ENCODE measurements at places on chromosomes 5 and 9.

- no peak for DNase-seq
Measured at GRCh38 chr9:91208419-91208745, 153.3 kb downstream of the AUH start.

- no peak for DNase-seq
Measured at GRCh38 chr5:116467465-116467843, 107.2 kb downstream of the SEMA6A start.

DNA sequence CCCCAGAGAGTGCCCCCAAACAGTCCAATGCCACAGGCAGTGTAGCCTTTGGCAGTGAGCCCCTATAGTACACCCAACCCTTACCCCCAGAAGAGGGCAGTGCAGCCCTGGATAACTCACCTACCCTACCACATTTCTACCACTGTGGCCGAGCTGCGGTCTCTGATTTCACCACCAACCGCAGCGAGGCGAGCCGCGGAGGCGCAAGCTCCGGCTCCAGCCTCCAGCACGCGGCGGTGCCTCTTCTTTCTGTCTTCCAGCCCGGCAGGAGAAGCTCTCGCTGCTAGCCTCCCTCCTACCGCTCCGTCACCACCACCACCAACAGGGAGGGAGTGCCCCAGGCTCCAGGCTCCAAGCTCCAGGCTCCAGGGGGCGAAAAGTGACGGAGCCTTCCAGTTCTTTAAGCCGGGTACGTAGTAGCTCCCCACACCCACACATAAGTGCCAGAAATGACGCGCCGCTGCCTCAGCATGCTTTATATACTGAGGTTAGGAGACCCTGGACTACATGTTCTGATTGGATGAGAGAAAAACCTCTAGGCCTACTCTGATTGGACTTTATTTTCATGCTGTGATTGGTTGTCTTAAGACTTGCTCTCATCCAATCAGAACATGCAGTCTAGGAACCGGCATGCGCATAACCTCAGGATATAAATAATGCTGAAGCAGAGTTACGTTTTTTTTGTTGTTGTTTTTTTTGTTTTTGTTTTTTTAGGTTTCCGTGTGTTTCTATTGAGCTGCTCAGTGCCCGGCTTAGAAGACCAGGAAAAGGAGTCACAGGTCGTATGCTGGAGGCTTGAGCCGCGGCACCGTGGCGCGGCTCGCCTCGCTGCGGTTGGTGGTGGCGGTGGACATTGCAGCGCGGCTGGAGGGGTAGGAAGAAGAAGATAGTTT lies at the start of gene PCAT7:
Gene PCAT7, plus strand, starts transcription at position 645 of the 893 bp plus-strand sequence.
- peak; percentile 92 for DNase-seq

GRCh38 chr9:36900136-36900855 lies 133.8 kb downstream of the PAX5 start:
- DNase-seq = no peak

DNA sequence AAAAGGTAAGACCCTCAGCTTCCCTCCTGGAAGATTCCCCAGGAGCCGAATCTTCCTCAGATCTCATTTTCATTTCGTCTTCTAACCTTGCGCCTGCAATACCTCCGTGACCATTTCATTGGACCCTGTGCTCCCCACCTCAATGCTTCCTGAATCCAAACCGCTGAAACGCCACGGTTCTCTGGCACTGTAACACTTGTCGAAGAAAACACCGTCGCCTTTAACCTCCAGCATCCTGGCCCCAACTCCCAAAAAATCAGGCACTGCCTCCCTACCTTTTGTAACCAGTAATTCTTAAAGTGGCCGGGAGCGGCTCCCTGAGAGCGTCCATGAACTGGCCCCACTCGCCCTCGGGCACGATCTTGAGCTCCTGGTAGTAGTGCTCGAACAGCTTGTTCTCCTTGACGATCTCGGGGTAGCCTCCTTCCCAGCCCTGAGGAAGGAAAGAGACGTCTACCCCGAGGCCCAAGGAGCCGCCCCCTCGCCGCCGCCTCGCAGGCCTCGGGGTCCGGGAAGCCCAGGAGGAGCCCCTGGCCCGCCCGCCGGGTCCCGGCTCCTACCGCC lies 438 bp downstream of the NSUN2 start:
- DNase-seq = peak; percentile 35

GRCh38 chr5:19987612-19988361 lies at the start of gene CDH18:
CDH18 (minus strand) TSS chr5:19988200; CDS start chr5:19838986, 149,214 bp downstream.
- DNase-seq = peak; percentile 80

DNA sequence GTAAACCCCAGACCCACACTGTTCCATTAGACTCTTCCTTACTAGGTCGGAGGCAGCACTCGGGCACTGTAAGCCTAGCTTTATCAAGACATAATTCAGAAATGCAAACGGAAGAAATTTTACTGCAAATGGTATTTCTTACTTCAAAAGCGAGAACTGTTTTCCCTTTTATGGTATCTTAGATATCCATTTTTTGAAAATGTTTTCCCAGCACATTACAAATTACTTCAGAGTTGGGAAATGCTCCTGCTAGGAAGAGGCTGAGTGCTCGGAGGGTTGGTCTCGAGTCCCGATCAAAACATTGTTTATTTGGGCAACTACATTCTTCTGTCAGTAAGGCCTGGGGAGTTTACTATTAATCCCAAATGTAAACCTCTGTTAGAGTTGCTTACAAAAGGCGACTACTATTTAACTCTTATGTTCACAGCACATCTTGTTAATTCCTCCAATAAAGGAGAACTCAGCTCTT lies 332.9 kb downstream of the CWC27 start:
- DNase-seq = no peak

- no peak for DNase-seq
Measured at GRCh38 chr5:2711446-2712425, 39.7 kb downstream of the IRX2 start.

GRCh38 chr5:143516249-143516648 lies 112.8 kb upstream of the NR3C1 start:
- no peak for DNase-seq

DNA sequence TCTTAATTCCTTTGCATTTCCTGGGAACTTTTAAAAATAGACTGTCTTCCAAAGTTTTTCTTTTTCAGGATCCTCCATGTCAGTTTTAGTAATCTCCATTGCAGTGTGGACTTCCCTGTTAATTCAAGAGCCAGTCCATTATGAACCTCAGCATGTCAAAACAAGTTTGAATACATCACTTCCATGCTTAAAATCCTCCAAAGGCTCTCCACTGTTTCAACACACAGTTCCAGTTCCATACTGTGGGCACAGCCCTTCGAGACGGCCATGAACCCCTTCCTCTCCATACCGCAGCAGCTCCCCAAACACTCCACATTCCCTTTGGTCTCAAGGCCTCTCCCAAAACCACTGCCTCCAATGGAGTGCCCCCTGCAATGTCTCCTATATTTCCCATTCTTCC lies 19.5 kb downstream of the LIFR start:
- no peak for DNase-seq

- DNase-seq = no peak
Measured at GRCh38 chr5:1636981-1637638, 113.3 kb upstream of the LPCAT1 start.

- DNase-seq = no peak
Measured at GRCh38 chr5:104498281-104498680, 935.7 kb upstream of the NUDT12 start.

- no peak for DNase-seq
Measured at GRCh38 chr5:3600106-3601060, 4.8 kb downstream of the IRX1 start.

GRCh38 chr5:38871790-38872551 lies 26.2 kb downstream of the OSMR start:
- no peak for DNase-seq

DNA sequence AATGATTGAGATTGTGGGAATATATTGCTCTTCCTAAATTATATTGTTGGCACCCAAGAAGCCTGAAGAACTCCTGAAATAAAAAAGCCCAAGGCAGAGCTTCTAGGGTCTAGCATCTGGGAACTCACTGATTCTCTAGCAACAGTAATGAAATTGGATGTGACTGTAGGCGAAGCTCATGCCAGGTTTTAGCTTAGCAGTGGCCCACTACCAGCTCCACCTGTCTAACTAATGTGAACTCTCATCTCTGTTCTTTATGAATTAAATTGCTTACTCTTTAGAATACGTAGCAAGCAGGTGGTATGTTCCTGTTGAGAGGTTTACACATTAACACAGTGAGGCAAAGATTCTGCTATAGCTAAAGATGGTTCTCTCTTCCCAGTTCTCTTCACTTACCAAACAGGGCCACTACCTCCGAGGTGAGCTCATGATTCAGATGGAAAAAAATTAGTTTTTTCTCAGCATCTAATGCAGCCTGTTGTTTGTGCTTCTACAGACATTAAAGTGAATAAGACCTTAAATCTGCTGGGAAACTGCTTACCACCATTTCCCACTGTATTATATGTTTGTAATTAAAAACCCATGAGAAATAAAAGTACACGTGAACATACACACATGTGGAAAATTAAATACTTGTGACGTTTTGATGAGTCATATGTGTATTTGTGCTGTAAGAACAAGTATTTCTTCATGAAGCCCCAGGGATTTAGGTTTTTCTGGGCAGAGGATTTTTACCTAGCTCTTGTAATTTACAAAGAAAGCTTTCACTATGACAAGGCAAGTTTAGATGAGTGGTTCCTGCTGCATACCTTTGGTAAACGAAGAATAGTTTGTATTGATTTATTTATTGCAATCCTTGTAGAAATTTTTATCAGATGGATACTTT lies 360.1 kb downstream of the KDM4C start:
- peak; percentile 3 for DNase-seq

- no peak for DNase-seq
Measured at GRCh38 chr9:33125461-33125860, 41.7 kb downstream of the B4GALT1 start.

DNA sequence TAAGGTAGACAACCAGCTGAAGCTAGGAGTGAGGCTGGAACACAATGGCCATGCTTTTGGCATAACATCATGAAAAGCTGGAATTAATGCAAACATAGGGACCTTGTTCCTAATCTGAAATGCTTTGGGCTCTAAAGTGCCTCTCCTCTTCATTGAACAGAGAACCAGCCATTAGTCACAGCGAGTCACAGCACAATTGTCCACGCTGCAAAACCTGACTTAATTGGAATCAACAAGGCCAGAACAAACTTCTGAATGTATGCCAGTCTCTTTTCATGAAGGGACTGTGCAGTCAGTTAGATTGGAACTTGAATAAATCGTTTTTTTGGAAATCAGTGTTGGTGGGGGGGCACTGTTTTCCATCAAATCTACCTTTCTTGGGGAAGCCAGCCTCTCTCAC lies 96.5 kb downstream of the JAKMIP2 start:
- DNase-seq = no peak

DNA sequence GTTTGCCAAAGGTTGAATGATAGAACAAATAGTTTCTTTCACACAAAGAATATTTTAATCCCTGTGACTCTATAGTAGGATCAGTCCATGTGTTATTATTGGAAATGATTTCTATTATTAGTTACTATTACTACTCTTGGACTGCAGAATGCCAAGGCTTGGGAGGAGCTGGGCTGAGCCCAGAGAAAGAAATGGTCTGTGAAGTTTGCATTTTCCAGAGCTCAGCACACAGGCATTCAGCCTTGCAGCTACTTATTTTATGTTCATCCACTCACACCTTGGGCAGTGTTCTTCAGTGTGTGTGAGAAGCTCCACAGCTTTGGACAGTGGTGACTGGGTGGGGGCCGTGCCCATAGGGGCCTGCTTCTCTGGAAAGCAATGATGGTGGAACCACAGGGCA lies 583.1 kb downstream of the CCDC171 start:
- DNase-seq = no peak

GRCh38 chr9:4837261-4838188 lies 44.8 kb downstream of the RCL1 start:
- no peak for DNase-seq

GRCh38 chr9:114156657-114157421 lies 1.5 kb downstream of the COL27A1 start:
- DNase-seq = no peak

DNA sequence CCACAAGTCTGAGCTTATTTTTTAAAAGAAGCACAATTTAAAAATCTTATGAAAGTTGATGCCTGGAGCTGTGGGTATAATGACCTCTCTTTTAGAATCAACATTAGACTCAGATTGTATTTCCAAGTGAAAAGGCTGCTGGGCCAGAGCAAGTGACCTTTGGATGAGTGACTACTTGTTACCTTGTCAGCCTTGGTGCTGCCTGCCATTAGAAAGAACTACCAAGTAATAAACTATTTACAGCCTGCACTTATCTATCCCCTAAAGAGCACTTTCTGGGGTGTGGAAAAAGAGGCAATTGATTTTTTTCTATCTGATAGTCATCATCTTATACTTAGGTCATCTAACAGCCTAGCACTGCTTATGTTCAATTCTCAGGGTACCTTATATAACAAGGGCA lies 134.9 kb upstream of the FBXL17 start:
- no peak for DNase-seq

DNA sequence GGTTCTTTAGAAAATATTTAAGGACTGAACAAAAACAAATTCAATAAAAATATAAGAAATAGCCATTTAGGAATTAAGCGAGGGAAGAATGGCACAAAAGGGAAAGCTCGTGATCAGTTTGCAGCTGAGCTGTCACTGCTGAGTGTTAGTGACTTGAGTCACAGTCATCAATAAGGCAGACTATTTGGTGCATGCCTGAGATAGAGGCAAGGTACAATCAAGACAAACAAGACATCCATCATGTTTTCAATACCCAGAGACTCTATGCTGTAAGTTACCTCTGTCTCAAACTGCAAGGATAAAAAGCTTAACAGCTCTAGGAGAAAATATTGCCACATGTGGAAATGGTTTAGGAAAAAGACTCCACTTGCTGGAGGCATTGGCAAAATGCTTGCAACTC lies 426.4 kb upstream of the TYRP1 start:
- no peak for DNase-seq

GRCh38 chr9:136807281-136808074 lies at the start of gene RABL6:
RABL6 (plus strand) TSS chr9:136807948; CDS start chr9:136808197, 249 bp downstream.
- peak; percentile 46 for DNase-seq

GRCh38 chr5:140043508-140043872 lies 391 bp upstream of the NRG2 start:
- no peak for DNase-seq

- DNase-seq = no peak
Measured at GRCh38 chr9:109448223-109448622, 49.9 kb downstream of the PTPN3 start.

- DNase-seq = no peak
Measured at GRCh38 chr9:134403682-134404301, 77.5 kb downstream of the RXRA start.

GRCh38 chr9:138062196-138062595 lies 184.6 kb downstream of the CACNA1B start:
- DNase-seq = no peak

DNA sequence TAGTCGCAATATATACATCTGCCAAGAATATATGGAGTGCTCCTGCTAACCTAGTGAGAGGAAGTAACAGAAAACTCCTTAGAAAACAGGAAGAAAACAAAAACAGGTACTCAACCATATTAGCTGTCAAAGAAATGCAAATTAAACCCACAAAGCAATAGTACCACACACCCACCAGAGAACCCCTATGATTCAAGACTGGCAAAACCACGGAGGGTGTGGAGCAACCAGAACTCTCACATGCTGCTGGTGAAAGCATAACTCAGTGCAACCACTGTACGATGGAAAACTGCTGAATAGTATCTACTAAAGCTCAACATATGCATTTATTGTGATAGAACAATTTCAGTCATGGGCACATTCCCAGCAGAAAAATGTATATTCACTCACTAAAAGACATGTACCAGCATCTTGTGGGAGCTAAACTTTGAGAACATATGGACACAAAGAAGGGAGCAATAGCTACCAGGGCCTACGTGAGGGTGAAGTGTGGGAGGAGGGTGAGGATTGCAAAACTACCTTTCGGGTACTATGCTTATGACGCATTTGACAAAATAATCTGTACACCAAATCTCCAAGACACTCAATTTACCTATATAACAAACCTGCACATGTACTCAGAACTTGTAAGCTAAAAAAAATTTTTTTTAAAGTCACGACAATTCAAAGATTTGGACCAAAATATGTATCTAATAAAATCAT lies 34.0 kb downstream of the PTPN3 start:
- no peak for DNase-seq

- DNase-seq = no peak
Measured at GRCh38 chr5:139243425-139243970, 45.3 kb upstream of the SIL1 start.
